ENCODE measurements at places on chromosomes 11 and 22.

DNA sequence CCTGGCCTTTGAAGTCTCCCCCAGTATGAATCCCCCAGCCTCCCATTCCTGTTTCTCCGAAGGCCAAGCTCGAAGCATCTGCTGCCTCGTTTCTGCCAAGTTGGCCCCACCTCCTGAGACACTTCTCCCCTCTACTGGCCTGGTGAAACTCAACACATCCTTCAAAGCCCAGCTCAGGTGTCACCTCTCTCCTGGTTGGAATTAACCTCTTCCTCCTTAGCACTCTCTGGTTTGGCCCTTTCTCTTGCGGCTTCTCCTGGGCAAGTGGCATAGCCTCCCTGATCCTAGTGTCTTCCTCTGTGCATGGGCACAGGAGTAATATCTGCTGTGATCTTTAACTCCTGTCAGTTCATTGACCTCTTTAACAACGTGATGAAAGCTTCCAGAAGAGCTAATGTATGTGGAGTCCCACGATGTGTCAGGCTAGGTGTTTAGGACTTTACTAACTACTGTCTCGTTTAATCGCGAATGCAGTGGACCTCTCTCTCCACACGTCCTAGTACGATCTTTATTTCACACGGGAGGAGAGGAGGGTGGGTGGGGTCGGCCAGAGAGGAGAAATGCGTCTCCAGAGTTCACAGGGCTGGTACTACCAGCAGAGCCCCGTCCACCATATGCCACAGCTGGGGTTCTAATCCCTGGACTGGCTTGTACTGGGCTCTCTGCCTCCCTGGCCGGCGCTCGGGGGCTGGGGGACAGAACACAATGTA, 826 bp upstream of the PTPRJ start:
- DNase-seq = no peak

DNA sequence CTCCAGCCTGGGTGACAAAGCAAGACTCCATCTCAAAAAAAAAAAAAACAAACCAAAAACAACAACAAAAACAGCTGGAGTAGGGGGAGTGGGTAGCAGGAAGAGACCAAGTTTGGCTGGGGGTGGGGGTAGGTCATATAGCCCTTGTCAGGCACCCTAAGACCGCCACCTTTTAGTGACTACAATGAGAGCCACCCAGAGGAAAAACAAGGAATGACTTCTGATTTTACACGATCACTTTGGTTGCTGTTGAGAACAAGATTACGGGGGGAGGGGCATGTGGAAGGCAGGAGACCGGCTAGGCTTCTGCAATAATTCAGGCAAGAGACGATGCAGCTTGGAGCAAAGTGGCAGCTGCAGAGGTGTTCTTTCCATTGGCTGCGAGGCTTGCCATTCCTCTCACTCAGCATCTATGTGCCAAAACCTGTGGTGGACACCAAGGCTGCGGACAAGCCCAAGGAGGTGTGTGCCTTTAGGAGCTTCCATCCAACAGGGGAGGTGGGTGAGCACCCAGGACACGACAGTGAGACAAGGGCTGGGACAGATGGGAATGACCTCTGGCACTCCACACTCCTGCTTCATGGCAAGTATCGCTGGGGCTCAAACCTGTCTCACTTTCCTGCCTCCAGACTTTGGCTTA, 1.7 kb downstream of the RPS19BP1 start:
- peak; percentile 20 for DNase-seq

DNA sequence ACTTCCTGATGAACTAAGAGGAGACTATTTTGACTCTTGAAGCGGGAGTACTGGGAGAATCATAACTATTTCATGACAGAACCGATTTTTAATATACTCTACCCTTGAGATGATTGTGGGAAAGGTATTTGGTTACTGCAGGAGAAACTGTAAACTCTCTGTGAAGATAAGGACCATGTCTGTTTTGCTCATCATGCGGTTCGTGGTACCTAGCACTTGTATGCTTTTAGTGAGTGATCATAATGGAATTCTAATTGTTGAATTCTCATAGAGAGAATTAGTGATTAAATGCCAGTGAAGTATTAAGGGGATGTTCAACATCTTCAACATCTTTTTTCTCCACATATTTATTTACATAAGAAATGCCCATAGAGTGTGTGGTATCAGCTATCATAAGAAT, 11.4 kb downstream of the AASDHPPT start:
- DNase-seq = no peak

GRCh38 chr11:35963911-35964310, 20.0 kb downstream of the LDLRAD3 start:
- no peak for DNase-seq

- DNase-seq = no peak
These were observed 1.0 kb upstream of the SESN3 start for GRCh38 chr11:95231881-95232605.

DNA sequence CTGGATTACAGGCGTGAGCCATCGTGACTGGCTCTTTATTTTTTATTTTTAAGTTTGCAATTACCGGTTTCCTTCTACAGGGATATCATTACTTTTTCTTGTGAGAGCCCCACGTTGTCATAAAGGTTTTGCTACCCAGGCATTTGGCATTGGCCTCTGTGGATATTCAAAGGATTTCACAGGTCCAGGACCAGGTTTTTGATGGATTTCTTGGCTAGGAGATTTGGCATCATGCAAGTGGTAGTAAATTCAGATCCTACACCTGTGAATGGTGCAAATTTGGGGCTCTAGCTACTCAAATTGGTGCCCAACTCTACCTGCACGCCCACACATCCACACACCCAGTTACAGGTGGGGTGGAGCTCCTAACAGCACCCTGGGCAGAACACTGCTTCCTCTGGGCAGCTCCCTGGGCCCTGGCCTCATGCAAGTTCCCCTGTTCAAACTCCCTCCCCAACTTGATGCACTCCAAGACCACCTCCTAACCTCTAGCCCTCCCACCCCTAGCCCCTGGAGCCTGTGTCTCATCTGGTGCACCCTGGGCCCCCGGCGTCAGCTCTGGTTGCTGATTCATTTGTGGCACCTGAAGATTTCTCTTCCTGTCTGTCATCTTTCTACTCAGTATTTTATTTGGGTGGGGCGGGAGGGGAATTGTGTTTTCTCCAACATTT, 9.3 kb upstream of the MRGPRD start:
- no peak for DNase-seq

DNA sequence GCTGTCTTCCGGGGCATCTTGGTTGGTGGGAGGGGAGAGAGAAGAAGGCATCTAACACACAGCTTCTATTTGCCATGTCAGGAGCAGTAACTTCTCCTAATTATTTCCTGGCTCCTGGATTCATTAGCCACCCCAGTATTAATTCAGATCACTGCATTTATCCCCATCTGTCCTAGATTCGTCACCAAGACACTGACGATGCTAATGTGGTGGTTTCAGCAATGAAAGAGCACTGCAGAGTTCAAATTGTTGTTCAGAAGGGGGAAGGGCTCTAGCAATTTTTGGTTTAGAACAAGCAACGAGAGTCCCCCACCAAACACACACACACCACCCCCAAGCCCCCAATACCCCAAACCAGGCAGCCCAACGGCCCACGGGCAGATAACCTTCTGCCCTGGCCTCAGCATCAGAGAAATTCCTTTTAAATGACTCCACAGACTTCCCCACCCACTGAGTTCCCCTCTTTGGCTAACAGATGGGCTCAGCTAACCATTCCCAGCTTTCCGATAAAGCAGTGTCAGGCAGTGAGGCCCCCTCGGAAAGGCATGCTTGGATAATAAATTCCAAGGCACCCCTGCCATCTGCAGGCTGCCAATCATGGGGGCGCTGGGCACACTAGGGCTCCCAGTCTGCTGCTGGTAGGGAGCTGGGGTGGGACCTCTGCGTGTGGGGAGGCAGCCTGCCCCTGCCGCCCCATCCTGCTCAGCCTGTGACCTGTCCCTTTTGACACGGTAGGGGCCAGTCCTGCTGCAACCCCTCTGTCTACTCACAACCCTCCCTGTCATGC, 453.5 kb downstream of the MIAT start:
- DNase-seq = no peak

- DNase-seq = no peak
These were observed 2.8 kb upstream of the BCO2 start for GRCh38 chr11:112172362-112172994.

- peak; percentile 9 for DNase-seq
These were observed 96.4 kb upstream of the AMOTL1 start for GRCh38 chr11:94671553-94672366.

DNA sequence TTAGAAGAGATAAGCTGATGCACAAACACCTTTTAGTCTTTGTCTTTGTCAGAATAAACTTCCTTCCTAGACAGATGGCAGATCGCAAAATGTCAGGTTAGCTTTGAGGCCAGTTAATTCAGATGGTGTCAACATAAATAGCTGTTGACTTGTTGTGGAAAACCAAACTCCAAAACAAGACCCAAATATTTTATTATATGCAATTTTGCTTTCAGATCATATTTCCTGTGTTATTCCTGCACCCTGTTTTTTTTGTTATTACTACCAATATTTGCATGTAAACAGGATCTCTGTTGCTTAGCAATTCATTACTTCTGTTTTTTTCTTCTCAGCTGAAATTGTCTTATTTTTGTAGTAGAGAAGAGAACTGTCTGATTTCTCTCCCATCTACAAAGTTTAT, 316.0 kb downstream of the ETS1 start:
- DNase-seq = no peak

DNA sequence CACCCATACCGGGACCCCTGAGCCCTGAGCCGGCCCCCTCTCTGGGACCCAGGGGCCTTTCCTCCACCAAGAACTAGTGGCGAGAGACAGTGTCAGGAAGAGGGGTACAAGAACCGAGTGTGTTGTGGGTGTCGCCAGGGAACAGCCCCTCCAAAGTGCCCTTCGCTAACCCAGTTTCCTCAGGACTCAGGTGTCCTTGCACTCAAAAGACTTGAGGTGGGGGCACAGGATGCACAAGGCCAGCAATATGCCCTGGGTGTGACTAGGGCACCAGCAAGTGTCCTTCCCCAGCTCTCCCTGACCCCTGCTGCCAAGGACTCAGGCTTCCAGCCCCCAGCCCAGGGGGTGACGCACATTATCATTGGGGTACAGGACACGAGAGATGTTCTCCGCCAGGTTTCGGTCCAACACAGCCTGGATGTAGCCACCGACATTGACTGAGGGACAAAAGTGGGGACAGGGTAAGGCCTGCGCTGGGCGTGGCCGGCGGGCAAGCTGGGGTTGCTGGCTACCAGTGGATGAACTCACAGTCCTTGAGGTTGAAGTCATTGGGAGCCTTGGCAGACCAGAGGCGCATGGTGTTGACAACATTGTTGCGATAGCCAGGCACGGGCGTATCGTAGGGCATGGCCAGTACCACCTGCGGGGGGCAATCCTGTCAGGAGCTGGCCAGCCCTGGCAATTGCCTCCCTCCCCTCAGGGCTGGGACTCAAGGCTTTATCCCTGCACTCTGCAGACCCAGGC, 4.7 kb downstream of the PYGM start:
- DNase-seq = no peak

GRCh38 chr11:46718155-46719019, 626 bp upstream of the F2 start:
- no peak for DNase-seq

GRCh38 chr11:46414466-46414796, 22.9 kb upstream of the CHRM4 start:
- no peak for DNase-seq
